Activated CD8-positive, alpha-beta memory T cell treated with anti-CD3 and anti-CD28 coated beads for 4 hours (primary cell): ENCODE measurements at places on chromosomes 11 and 22.

DNA sequence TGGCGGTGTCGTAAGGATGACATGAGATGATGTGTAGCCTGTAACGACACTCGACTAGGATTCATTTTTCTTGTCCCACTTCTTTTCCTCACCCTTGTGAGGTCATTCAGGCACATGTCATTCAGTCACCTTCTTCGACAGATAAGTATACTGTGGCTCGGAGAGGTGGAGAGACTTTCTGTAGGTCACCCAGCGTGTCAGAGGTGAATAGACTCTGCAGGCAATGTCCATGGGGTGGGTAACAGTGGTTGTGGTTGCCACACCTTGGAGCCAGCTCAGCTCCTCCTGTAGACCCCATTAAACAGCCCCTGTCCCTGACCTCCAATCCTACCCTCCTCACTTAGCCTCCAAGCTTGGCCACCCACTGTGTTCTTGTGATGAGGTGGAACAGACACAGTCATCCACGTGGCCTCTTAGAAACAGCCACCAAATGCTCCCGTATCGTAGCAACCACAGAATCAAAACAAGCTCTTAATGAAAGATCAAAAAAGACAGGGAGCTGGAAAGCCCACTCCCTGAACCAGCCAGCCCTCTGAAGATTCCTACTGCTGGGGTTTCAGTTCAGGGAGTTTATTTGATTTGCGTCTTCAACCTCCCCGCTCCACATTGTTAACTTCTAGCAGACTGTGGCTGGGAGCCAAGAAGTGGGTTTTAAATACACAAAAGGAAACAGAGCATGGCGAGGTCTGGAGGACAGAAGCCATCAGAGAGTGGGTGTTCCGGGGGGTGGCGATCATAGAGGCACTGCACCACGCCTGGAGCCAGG, 89.0 kb upstream of the GRK3 start:
- DNase-seq: no peak

- DNase-seq: no peak
Observed at GRCh38 chr11:133049244-133050019, 482.9 kb downstream of the OPCML start.

- no peak for DNase-seq
Observed at GRCh38 chr22:44933666-44934453, 75.9 kb downstream of the PHF21B start.

DNA sequence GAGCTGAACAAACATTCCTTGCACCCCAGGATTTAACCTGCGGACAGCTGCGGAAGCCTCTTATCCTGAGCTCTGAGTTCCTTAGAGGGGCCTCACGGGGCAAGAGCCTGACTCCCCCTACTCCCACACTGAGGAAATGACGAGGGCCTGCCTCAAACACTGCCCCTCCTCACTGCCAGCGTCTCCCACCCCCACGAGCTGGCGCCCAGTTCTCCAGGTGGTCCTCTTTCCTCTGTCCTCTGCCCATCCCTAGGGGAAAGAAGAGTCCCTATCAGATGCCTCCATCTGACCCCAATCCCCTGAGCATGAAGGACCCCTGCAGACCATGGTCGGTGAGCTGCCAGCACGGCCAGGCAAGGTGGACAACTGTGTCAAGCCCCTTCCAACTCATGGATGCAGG, 14.3 kb downstream of the CHST1 start:
- DNase-seq: no peak

DNA sequence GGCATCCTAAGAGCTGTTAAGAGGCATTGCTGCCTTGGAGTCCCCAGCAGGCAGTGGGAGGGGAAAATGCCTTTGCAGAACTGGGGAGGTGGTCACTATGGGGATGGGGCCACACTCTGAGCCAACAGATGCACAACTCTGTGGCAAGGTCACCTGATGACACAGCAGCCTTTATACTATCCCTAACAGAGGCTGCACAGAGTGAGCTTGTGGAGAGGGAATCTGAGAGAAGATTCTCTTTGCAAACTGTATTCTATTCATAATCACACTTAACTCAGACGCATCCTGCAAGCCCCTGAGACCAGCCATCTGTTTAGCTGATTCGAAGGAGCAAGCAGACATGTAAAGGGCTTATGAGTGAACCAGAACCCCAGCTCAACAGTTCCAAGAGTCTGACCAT, 49.0 kb upstream of the TTC12 start:
- DNase-seq: no peak

- no peak for DNase-seq
Observed at GRCh38 chr11:101321222-101321621, 191.6 kb upstream of the PGR start.

GRCh38 chr11:116931206-116931953, 94.0 kb upstream of the APOA1 start:
- no peak for DNase-seq

- no peak for DNase-seq
Observed at GRCh38 chr11:19352072-19352770, 111.5 kb upstream of the E2F8 start.

GRCh38 chr11:95451682-95452081, 220.7 kb upstream of the SESN3 start:
- DNase-seq: no peak

GRCh38 chr22:36727110-36727509, 23.6 kb upstream of the CACNG2 start:
- DNase-seq: no peak

GRCh38 chr11:79807506-79807905, 366.7 kb upstream of the TENM4 start:
- no peak for DNase-seq

GRCh38 chr11:66749091-66749490, 20.1 kb upstream of the SPTBN2 start:
- no peak for DNase-seq

- no peak for DNase-seq
Observed at GRCh38 chr11:66231561-66231960, 36.9 kb upstream of the RAB1B start.
